ENCODE measurements at places on chromosomes 3 and 15.
A peak's percentile ranks its signal among the peaks of the same experiment; 100 is the strongest.

GRCh38 chr3:11140030-11140712 lies 14.1 kb upstream of the HRH1 start:
- no peak for DNase-seq

- no peak for DNase-seq
Observed at GRCh38 chr15:75809986-75810750, 33.1 kb upstream of the UBE2Q2 start.

DNA sequence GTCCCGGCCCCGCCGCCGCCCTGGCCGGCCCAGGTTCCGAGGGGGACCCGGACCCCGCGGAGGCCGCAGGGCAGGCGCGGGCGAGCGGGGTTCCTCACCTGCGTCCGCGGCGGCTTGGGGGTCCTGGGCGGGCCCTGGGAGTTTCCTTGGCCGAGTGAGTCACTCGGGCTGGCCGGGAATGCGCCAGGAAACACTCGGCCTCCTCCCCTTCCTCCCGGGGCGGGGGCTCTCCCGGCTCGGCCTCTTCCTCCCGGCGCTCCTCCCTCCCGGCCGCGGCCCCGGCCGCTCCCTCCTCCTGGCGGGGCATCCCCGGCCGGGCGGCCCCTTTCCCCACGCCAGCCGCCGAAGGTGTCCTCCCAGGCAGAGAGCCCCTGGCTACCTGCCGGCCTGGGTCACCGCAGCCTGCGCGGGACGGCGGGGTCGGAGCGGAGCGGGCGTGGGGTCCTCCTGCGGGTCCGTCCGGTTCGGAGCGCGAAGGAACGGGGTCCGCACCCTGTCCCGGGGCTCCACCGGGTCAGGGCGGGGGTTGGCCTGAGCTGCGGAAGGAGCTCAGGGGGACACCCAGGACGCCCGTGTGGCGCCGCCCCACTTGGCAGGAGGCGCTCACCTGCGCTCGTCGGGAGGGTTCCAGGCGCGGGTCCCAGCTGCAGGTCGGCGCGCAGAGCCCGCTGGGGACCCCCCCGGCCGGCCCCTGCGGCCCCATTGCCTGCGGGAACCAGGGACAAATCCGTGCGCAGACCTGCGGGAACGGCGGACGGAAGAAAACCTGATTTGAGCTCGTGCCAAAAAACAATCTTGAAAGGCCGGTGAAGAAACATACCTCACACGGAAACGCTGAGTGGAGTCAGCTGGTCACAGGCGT lies at the start of gene CYFIP1:
TSS of gene CYFIP1 (minus strand) at position 180 of the 862 bp plus-strand sequence. CDS start 33,083 bp downstream, outside the sequence.
- DNase-seq, result peak; percentile 31

DNA sequence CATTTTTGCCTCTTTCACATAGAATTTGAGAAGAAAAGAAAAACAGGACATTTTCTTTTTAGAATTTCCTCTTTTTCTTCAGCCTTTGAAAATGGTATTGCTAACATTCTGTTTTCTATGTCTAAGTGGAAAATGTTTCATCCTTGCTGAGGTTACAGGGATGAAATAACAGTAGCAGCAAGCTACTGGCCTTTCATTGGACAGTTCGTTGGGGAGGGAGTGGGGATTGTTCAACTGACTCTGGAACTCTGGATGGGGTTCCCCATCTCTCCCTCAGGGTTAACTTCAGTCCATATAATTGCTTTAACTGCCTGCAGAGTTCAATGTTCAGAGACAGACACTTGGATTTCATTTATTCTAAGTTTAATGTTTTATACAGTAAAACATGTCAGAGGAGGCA lies 346.0 kb downstream of the NLGN1 start:
- no peak for DNase-seq

GRCh38 chr15:49314716-49315115 lies 108.3 kb upstream of the FGF7 start:
- no peak for DNase-seq

DNA sequence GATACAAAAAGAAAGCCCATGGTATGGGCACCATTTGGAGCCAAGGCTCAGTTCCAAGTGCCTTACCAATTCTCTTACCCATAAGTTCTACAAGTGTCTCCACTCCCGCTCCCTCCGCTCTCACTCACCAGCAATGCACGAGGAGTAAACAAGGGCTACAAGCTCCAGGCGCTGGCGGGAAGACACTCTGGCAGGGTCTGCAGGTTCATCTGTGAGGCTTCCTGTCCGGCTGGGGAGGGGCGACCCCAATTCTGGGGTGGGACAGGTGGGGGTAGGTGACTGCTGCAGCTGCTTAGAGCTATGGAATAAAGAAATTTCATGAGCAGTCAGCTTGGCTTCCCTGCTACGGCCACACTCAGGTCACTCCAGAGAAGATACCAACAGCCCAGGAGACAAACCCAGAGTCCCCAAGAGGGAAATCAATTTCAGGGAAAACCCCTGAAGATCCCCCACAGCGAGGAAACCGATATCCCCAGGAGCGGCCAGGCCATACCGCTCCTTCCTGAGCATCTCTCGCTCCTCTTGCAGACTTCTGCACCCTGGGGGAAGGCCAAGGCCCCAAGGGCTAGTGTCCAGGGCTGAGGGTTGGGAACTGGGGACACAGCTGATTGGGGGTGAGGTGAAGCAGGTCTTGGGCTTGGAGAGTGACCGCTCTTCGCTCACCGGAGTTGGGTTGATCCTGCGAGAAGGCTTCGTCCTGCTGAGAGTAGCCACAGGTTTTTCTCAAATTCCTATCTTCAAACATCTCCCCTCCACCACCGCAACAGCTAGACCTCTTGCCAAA lies 1.4 kb downstream of the CDAN1 start:
- DNase-seq, result no peak

GRCh38 chr3:177521305-177521704 lies 324.0 kb upstream of the TBL1XR1 start:
- DNase-seq, result no peak

- DNase-seq, result no peak
Observed at GRCh38 chr15:92625251-92625980, 30.2 kb downstream of the FAM174B start.

- no peak for DNase-seq
Observed at GRCh38 chr15:55721554-55722185, 21.3 kb downstream of the PRTG start.

- no peak for DNase-seq
Observed at GRCh38 chr15:82530006-82530405, 10.3 kb downstream of the RPS17 start.
